Ovary (tissue), 10 donors: ENCODE measurements at places on chromosomes 7 and 10. TPM values are rescaled to one million over a fixed set of nuclear protein-coding genes. Genes with fewer than 3 reads are reported as not detected.

GRCh38 chr10:4844864-4845263, 18.9 kb downstream of the AKR1E2 start:
- no peak for DNase-seq

Gene UPF2
- 21.5 TPM for total RNA-seq

Gene GTPBP10
- total RNA-seq = 25.0 TPM

Gene SCIN
- total RNA-seq = 5.1 TPM

- DNase-seq = peak; percentile 30
Measured at GRCh38 chr7:66845379-66846095, 75.5 kb upstream of the TMEM248 start.

DNA sequence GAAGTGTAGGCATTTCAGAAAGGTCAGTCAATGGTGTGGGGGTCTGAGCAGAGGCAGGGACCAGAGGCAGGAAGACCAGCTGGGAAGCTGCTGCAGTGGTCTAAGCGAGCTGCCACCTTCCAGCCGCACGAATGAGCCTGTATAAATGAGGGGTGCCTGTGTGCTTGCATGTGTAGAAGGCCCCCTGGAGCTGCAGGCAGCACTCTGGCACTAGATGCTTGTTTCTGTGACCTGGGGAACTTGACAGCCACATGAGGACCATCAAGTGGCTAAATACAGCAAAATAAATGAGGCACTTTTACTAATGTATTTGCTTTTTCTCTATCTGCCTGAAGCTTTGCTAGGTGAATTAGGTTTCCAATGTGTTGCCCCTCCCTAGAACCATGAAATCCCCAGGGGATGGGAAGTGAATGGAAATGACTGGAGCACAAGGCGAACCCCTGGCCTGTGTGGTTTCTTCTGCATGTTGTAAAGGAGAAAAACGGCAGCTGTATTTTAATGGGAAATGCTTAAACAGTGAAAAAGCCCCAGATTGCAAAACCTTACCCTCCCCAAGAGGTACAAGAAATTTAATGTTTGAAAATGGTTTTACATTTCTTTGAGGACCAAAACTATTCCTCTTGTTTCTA, 57.7 kb downstream of the PYROXD2 start:
- no peak for DNase-seq

DNA sequence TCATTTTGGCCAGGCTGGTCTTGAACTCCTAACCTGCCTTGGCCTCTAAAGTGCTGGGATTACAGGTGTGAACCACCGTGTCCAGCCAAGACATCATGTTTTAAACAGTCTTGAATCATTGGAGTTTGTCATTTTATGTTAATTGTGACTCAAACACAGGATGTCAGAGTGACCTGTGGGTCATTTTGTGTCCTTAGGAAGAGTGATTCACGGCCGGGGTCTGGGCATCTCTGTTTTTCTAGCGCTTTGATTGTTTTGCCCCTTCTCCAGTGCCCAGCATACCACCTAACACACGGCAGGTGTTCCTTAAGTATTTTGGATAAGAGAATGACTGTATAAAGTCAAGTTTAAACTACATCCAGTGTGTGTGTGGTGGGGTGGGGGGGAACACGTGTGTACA, 183.7 kb upstream of the KLF6 start:
- DNase-seq = no peak

- DNase-seq = no peak
Measured at GRCh38 chr7:86928308-86928707, 131.1 kb downstream of the ELAPOR2 start.

Gene PRSS37
- not detected for total RNA-seq

Gene LIPF
- not detected for total RNA-seq

DNA sequence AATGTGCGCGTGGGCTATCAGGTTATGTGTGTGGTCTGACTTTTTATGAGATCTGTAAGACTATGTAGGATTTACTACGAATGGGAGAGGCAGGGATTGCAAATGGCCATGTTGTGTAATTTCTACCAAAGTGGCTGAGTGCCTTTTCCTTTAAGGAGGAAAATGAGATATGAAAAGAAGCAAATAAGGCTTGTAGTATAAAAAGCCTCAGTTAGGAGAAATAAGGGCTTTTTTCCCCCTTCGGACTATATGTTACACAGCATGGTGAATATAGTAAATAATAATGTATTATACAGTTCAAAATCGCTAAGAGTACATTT, 447 bp upstream of the GPAM start:
- DNase-seq = no peak

Gene DRGX
- not detected for total RNA-seq

GRCh38 chr7:23594879-23595604, 2.1 kb upstream of the CCDC126 start:
- DNase-seq = no peak

Gene TMEM178B
- 1.6 TPM for total RNA-seq
